ENCODE measurements at places on chromosomes 2 and 18.

GRCh38 chr2:23497536-23497935, 112.6 kb downstream of the KLHL29 start:
- no peak for DNase-seq

DNA sequence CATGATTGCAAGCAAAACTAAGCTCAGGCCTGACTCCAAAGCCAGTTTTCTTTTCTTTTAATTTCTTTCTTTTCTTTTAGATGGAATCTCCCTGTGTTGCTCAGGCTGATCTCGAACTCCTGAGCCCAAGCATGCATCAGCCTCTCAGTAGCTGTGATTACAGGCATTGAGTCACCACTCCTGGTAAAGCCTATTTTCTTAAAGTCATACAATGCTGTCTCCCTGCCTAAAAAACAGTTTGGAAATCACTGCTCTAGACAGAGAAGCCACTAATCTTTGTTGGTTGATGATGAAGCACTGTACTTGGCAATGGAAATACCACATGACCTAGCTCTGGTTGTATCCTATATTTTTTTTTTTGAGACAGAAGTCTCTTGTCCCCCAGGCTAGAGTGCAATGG, 33.1 kb upstream of the ZNF532 start:
- DNase-seq: no peak

DNA sequence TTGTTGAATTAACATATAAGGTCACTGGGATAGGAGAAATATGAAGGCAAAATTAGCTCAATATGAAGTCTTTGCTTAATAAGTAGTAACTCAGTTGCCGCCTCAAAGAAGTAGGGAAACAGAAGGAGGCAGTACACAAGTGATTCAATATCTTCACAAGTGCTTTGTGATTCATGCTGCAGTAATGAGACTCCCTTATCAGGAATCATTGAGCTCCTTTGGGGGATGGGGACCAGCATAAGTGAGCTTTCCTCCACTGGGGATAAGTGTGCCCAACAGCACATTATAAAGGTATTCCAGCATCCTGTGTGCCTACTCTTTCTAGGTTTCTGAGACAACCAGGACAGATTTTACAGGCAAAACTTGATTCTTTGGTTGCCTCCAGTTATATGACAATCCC, 323.4 kb upstream of the UBE2E3 start:
- no peak for DNase-seq

DNA sequence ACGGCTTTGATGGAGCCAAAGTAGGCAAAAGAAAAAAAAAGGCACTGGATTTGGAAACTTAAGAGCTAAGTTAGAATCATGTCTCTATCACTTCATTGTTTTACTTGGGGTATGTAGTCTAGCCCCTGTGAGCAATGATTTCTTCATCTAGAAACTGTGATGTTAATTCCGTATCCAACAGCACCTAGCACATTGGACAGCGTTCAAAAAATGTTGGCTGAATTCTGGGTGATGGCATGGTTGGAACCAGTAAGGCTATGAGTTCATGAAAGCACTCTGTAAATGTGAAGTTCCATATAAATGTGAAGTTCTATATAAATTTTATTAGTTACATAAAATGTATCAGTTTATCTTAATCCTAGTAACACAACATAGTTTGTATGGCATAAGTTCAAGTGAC, 308.5 kb upstream of the HNMT start:
- DNase-seq: no peak

- no peak for DNase-seq
Observed at GRCh38 chr2:219073413-219074129, 12.8 kb upstream of the IHH start.

DNA sequence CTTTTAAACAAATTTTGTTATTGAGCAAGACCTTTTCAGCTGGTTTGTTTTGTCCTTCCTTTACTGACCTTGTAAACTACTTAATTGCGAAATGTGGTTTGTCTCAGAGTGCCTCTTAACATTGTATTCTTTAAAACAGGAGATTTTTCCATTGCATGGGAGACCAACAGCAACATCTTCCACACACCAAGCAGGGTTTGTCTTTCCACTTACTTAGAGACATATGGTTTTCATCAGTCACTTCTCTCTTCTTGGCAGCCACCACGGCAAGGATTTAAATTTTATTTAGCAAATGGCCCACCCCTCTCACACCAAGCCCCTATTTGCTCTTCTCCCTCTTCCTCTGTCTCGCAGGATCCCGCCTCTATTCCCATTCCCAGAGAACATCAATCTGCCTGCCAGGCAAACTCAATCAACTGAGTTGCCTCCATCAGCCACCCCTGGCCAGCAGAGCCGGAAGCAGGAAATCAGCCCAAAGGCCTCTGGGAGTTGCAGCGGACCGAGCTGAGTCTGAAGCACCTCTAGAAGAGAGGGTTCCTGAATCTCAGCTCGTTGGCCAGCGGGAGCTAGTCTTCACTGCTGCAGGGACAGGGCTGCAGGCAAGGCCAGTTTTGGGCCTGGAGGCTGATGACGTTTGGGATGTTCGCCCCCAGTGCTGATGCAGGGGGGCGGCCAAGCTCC, 11.3 kb upstream of the CIB4 start:
- peak; percentile 66 for DNase-seq

GRCh38 chr2:290090-290722, 2.3 kb upstream of the ALKAL2 start:
- no peak for DNase-seq

GRCh38 chr18:65057439-65058083, 693.3 kb upstream of the CDH7 start:
- no peak for DNase-seq

- no peak for DNase-seq
Observed at GRCh38 chr18:74768096-74768495, 170.4 kb downstream of the ZNF407 start.

GRCh38 chr2:142668420-142668819, 209.0 kb upstream of the KYNU start:
- DNase-seq: no peak

GRCh38 chr2:23422089-23423061, 37.4 kb downstream of the KLHL29 start:
- DNase-seq: no peak

DNA sequence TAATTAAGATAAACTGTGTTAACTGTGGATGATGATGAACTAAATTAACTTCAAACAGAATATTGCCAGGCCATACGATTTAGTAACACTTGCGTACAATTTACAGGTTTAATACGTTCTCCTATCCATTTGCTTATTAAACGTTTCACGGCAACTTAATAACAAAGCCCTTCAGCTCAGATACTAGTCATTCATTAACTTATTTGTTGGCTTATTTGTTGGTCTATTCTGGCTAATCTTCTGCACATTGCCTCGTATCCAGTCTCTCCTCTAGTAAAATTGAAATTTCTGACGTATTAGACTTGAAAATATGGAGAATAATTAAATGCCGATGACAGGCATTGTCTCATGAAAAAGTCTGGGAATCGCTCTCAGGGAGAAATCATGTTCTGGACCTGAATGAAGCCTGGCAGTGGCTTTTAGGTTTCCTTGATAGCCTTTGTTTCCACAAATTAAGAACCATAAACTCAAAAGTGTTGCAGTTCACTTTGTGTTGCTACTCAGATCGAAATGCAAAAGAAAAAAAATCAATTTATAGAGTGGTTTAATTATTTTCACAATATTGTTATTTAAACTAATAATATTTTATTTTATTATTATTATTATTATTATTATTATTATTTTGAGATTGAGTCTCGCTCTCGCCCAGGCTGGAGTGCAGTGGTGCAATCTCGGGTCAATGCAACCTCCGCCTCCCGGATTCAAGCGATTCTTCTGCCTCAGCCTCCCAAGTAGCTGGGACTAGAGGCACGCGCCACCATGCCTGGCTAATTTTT, 4.5 kb downstream of the SCLY start:
- no peak for DNase-seq

DNA sequence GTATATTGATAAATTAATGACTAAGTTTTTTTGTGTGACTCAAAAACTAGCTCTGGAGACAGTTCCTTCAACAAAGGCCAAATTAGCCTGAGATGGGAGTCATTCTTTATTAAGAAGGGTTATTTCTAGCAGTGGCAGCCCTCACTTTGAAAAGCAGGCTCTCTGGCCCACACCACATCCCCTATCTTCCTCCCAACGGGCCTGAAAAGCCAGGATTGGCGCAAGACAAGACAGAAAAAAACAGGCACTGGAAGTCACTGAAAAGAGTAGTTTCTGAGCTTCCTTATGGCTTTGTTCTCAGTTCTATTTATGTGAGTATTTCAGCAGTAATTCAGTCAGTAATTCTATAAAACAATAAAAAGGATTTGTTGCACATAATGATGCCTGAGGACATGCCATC, 149.0 kb downstream of the LAMA3 start:
- DNase-seq: no peak

- DNase-seq: no peak
Observed at GRCh38 chr18:51617572-51618260, 420.2 kb upstream of the MEX3C start.

DNA sequence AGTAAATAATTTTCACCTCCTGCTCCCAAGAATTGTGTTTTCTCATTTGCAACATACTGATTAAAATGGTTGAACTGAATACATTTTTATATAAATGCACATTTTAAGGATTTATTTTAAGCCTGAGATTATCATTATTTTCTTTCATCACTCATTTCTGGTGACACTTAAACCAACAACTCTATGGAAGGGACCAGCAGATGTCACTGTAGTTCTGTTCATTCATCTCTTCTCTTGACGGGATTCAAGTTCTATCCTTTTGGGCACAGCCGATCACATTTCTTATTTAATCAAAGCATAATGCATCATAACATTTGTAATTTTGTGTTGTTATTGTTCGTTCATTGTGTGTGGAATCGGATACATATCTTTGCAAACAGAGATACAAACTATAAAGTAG, 417.9 kb downstream of the HRH4 start:
- DNase-seq: no peak

DNA sequence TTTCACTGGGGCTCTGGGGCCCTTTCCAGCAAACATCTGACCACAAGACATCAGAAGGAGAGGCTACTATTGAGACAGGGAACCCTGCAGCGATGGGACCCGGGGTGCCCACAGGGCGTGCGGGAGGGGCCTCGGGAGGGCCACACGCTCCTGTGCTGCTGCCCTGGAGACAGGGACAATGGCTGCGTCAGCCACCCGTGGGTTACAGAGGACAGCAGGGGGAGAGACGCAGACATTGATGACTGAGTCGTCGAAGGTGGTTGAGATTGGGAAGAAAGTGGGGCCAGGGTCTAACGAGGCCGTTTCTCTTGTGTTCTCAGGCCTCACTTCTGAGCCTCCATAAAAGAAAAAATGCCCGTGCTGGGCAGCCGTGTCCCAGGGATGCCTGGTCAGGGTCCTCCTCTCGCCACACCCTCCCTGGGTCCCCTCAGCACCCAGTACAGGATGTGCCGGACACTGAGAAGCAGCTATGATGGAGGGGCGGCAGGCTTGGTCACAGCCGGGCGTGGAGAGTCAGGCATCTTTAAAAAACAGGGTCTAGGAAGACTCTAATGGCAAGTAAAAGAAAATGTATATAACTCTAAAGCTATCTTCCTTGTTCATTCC, 73.9 kb downstream of the NDUFA10 start:
- DNase-seq: no peak

GRCh38 chr2:201879996-201880395, 73.7 kb downstream of the CDK15 start:
- DNase-seq: no peak

GRCh38 chr18:48672671-48673340, 134.0 kb downstream of the CTIF start:
- no peak for DNase-seq

GRCh38 chr2:186466743-186467142, 19.3 kb upstream of the ZC3H15 start:
- DNase-seq: no peak

DNA sequence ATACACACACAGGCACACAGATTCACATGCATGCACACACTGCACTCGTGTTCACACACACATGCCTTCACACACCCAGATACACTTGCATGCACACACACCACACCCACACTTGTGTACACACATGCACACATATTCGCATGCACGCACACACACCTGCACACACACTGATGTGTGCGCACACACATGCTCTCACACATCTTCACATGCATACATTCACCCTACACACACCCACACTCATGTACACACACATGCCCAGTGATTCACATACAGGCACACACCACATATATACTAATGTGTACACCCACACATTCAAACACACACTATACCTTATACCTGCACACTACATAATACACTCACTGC, 181.6 kb downstream of the LOXHD1 start:
- no peak for DNase-seq

DNA sequence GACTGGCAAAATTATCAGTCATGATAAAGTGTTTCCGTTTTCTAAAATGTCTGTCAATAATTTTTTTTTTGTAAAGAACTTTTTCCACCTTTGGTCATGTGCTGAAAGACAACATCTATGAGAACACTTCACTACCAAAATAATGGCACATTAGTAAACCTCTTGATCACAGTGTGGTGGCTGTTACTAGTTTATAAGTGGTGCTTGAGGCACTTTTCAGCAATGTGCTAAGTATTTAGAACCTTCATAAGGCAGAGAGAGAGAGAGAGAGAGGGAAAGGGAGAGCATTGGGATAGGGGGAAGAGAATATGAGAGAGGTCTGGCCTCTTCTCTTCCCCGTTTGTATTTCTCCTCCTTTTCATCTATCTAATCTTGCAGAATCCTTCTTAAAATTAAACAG, 1.1 kb upstream of the NYAP2 start:
- DNase-seq: no peak

DNA sequence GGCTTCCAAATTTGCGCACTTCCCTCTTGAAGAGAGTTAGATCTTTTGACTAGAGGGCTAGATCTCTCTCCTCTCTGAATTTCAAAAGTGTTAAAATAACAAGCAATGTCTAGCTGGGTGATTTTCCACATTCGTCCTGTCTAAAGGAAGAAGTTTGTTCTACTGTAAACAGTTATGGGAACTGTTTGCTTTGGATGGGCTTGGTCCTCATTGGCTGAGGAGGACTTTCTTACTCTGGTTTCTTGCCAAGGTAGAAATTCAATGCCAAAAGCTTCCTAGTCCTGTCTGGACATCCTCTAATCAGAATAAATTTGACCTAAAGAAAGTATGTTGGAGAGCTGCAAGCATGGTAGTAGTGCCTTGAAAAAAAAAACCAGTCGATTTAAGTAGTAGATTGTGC, 47.4 kb upstream of the RAPH1 start:
- DNase-seq: no peak

DNA sequence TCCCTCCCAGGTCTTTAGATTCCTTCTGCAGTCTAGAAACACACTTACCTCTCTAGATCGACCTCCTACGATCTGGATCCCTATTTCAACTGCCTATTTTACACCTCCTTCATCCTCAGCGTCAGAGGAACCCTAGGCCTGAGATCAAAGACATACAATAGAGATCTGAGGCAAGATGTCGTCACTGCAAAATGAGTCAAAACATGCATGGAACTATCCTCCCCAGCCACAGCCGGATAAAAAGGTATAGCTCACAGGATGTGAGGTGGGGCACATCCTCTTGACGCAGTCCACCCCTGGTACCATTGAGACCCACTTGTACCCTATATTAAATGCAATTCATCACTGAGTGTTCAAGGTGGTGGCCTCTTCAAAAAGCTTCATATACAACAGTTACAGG, 63.7 kb upstream of the DNAJC10 start:
- no peak for DNase-seq

- no peak for DNase-seq
Observed at GRCh38 chr2:60518567-60518966, 34.9 kb downstream of the BCL11A start.

- DNase-seq: peak; percentile 50
Observed at GRCh38 chr2:219274361-219274921, 4.7 kb upstream of the DNAJB2 start.

Data from BJ (cell line).